Sigmoid colon (tissue), 7 donors: ENCODE measurements at places on chromosomes 2 and 18. TPM values are rescaled to one million over a fixed set of nuclear protein-coding genes. Genes with fewer than 3 reads are reported as not detected.

Gene CCDC74B
- 1.6 TPM for polyA plus RNA-seq

DNA sequence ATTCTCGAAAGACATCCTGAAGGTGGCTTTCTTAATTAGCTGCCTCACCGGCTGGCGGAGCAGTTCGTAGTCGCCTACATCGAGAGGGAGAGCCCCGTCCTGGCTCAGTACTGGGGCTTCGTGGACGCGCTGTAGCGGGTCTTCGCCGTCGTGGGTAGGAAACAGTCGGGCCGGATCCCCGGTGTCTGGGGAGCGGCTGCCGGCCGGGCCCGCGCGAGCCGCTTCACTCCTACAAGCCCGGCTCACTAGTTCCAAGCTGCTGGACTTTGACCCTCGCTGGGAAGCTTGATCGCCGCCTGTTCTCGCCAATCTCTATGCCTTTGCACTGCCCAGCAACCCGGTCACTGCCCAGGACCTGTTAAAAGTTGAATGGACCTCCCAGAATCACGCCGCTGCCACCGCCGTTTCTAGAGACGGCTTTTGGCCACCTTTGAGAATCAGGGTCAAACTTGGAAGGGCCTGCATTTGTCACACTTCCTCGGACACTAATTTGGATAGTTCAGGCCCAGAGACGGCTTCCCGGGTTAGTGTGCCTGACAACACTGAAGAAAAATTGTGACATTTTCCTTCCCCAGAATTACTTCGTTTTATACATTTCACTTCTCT is 41.4 kb upstream of the AKAIN1 start:
- DNase-seq, result peak; percentile 70

DNA sequence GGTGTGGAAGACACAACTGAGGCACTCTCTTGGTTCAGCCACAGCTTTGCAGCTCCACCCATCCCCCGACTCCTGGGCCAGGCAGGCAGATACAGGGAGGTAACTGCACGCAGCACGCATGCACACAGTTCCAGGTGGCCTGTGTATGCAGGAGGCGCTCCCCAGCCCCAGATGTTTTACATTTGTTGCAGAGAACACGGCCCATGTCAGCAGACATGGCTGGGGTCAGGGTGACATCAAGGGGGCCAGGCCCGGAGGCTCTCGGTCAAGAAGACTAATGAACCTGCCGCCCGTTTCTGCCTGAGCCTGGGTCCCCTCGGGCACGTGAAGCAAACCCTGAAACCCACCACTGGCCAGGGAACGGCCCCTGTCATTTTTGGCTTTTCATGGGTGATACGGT is 57.3 kb downstream of the TWIST2 start:
- DNase-seq, result peak; percentile 66

- DNase-seq, result no peak
These were observed 87.8 kb downstream of the DIS3L2 start for GRCh38 chr2:232049350-232049749.

DNA sequence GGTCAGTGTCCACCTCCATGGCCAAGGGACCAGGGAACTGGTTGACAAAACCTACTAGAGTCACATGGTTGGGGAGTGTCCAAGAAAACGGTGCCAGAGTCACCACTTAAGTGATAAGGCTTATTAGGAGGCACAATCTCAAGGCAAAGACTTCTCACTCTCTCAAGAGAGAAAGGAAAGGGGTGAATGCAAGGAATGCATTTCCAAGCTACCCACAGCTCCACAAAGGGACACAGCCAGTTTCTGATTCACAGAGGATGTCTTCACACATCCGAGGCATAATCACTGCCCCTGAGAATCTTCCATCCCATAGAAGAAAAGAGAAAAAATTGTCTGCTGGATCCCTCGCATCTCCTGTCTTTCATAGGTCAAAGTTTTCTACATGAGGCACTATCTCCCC is 269.3 kb downstream of the TNS1 start:
- DNase-seq, result no peak

- peak; percentile 73 for DNase-seq
These were observed 37.5 kb upstream of the NEB start for GRCh38 chr2:151771599-151772358.
